ENCODE measurements at places on chromosomes 11 and 22. TPM values are rescaled to one million over a fixed set of nuclear protein-coding genes. Genes with fewer than 3 reads are reported as not detected.

ZNF280B gene
- total RNA-seq: 1.2 TPM

OR51A2 gene
- total RNA-seq: not detected

EFEMP2 gene
- total RNA-seq: 86.2 TPM

OR52I2 gene
- not detected for total RNA-seq

OR9Q2 gene
- not detected for total RNA-seq

GNAZ gene
- total RNA-seq: 0.89 TPM

TIMP3 gene
- 68.1 TPM for total RNA-seq

MPPED2 gene
- total RNA-seq: 0.17 TPM

C11orf98 gene
- 128 TPM for total RNA-seq

CD3G gene
- not detected for total RNA-seq

SMC1B gene
- not detected for total RNA-seq

PRRG4 gene
- not detected for total RNA-seq

ZNF215 gene
- total RNA-seq: 3.2 TPM

DMC1 gene
- total RNA-seq: 2.4 TPM

CSNK2A3 gene
- total RNA-seq: 1.0 TPM

C11orf16 gene
- total RNA-seq: not detected

ANKK1 gene
- total RNA-seq: not detected

FOLR2 gene
- not detected for total RNA-seq

MS4A7 gene
- total RNA-seq: not detected

HEPACAM gene
- total RNA-seq: not detected

GPR83 gene
- not detected for total RNA-seq

OR5B21 gene
- not detected for total RNA-seq

SLC6A5 gene
- not detected for total RNA-seq

FERMT3 gene
- 1.8 TPM for total RNA-seq

BIK gene
- 0.30 TPM for total RNA-seq

AQP11 gene
- 0.59 TPM for total RNA-seq

ADORA2A gene
- 0.15 TPM for total RNA-seq

PLEKHB1 gene
- 0.89 TPM for total RNA-seq

ACR gene
- not detected for total RNA-seq

NRIP3 gene
- 9.7 TPM for total RNA-seq

APOBEC3F gene
- 5.1 TPM for total RNA-seq

RFPL3 gene
- total RNA-seq: not detected

IGHMBP2 gene
- total RNA-seq: 8.4 TPM

PRAME gene
- not detected for total RNA-seq

P4HA3 gene
- total RNA-seq: 3.7 TPM

UBQLN3 gene
- not detected for total RNA-seq

DEFB131B gene
- not detected for total RNA-seq

ANO1 gene
- not detected for total RNA-seq

FAM83F gene
- 0.17 TPM for total RNA-seq
